Esophagus squamous epithelium (tissue), 5 donors: ENCODE measurements at places on chromosomes 16 and 17.

- no peak for DNase-seq
Observed at GRCh38 chr17:1060991-1061390, 64.1 kb downstream of the TIMM22 start.

GRCh38 chr16:87435372-87436224 is 43.5 kb downstream of the MAP1LC3B start:
- DNase-seq = no peak

GRCh38 chr17:83202002-83203000 is 122.9 kb downstream of the METRNL start:
- no peak for DNase-seq

DNA sequence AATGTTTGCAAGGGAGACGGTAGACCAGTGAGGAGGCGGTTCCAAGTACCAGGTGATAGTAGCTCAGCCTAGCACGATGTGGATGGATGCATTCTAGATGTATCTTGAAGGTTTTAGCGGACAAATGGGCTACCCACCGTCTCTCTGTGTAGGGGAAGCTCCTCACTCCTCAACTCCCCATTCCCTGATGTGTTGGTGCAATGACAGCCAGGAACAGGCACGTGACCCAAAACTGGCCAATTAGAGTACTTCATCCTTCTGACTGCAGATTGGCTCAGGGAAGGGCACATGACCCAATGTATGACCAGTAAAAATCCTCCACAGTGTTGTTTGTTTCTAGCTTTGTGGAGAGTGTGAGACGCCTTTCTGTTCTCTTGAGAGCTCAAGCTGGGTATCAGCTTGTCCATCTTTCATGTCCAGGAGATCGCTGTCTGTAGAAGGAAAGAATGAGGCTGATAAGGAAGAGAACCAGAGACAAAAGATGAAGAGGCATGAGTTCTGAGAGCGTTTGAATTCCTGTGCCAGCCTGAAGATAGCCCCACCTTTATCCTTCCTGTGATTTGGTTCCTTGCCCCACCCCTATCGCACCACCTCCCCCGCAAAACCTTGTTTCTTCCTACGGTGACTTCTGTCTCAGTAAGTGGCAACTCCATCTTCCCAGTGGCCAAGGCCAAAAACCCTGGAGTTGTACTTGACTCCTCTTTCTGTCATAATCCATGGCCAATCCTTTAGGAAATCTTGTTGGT is 2.3 kb upstream of the BORCS6 start:
- DNase-seq = no peak

DNA sequence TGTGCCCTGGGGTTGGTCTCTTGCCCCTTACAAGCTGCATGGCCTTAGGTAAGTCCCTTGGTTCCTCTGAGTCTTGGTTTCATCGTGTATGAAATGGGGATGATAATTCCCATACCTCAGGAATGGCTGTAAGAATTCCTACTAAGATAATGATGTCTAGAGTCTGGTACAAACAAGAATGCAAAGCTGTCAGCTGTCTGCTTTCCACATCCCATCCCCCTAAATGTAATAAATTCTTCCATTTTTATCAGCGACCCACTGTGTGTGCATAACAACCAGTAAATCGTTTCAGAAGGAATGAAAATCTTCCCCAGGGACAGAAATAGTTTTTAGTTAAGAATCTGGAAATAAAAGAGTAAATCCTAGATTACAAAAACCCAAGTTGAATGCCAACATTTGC is 95.4 kb downstream of the CPPED1 start:
- no peak for DNase-seq

GRCh38 chr17:75087558-75088453 is at the start of gene SLC16A5:
TSS of gene SLC16A5 (plus strand) at chr17:75087954. CDS start at chr17:75093637, 5,683 bp downstream.
- DNase-seq = peak; percentile 27

GRCh38 chr16:85592700-85593493 is 20.2 kb upstream of the GSE1 start:
- no peak for DNase-seq

- no peak for DNase-seq
Observed at GRCh38 chr16:68289621-68290329, 21.0 kb downstream of the SLC7A6OS start.

DNA sequence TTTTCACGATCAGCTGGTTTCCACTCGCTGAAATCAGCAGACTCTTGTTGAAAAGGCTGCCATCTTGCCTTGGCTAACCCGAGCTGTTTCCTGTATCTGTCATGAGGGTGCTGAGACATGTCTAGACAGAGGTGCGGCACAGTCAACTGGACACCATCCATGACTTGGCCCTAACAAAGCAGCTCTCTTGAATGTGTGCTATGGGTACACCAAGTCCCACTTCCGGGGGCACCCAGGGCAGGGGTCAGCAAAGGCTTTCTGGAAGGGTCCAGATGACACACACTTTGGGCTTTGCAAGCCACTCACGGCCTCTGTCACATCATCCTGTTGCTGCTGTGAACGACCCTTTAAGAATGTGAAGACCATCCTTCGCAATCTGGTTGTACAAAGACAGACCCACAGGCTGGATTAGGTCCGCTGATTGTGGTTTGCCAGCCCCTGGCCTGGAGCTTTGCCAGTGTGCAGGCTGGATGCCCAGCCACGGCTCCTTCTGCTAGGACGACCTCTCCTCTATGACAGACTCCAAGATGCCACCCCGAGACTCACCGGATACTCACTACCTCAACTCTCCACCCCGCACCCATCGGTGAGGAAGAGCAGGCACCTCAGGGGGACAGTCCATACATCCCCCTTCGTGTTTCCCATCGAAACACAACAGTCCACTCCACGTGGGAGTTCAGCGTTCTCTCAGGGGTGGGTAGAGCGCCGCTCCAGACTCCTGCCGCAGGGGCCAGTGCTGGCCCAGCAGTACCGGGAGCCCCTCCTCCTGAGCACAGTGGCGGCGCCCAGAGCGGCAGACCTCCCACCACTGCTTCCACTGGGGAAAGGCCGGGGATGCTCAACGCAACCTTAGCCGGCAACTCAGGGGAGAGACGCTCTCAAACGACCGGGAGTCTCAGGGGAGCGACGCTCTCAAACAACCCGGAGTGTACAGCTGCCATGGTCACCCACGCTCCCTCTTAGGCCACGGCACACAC is 123.5 kb downstream of the ANKRD11 start:
- DNase-seq = no peak

DNA sequence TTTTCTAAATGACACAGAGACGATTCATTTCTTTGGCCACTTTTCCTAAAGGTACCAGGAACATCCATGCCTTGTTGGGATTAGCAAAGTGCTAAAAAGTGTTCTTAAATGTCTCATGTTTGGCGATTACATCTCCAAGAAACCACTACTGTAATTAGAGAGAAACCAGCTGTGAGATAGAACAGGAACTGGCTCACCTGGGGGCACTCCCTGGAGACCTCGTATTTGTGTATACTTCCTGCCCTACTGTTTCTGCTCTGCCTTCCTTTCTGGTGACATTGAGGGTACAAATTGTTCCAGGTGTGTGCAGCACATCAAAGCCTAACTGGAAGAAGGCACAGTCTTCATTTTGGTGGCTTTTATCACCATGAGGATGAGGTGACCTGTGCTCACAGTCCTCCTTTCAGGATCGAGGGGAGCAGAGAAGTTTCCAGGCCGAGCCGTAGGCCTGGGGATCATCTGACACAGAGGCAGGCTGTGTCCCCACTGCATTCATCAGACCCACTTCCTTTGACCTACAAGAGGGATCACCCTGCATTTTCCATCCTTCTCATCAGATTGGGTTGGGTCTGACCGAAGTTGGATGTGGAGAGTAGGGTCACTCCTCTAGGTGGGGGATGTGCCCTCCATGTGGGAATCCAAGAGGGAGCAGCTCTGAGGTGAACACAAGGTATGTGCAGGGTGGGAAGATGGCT is 23.7 kb downstream of the CCL4 start:
- DNase-seq = no peak

GRCh38 chr17:77174928-77175661 is 34.3 kb downstream of the SEC14L1 start:
- no peak for DNase-seq
